CD4-positive, alpha-beta T cell treated with Interleukin-21 for 1 hour (primary cell): ENCODE measurements at places on chromosomes 7 and 10.
A peak's percentile ranks its signal among the peaks of the same experiment; 100 is the strongest.

GRCh38 chr7:112622159-112622715 is 141.4 kb downstream of the LSMEM1 start:
- DNase-seq, result no peak

- no peak for DNase-seq
Observed at GRCh38 chr10:68208424-68209042, 23.4 kb downstream of the ATOH7 start.

GRCh38 chr7:28865601-28866144 is 92.5 kb downstream of the TRIL start:
- DNase-seq, result no peak

DNA sequence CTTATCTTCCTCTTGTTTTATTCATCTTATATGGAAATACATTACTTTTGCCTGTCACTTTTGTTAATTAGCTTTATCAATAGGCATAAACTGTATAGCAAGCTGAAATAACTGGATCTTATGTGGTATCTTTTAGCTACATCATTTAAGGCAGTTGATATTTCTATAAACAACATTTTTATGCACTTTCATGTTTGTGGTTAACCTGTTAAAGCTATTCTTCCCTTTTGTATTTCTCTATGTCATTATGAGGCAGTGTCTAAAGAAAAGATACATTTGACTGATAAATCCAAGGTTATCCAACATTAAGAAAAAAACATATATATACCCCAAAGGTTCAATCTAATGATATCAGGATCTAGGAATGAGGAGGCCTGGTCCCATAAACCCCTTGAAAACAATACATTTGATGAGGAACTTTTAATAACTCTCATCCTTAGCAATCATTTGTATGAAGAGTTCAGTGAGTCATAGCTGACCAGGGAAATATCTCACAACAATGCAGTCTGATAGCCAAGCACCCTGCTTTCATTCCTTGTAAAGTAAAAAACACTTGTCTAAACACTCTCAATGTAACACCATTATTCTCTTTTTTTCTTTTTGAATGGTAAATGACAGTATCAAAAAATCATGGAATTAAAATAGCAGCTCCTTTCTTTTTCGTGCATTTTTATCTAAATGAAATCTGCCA is 300.9 kb downstream of the NEBL start:
- DNase-seq, result no peak

GRCh38 chr7:14403587-14403986 is 414.1 kb upstream of the ETV1 start:
- no peak for DNase-seq

GRCh38 chr10:30494558-30494957 is 60.6 kb downstream of the MAP3K8 start:
- DNase-seq, result no peak

DNA sequence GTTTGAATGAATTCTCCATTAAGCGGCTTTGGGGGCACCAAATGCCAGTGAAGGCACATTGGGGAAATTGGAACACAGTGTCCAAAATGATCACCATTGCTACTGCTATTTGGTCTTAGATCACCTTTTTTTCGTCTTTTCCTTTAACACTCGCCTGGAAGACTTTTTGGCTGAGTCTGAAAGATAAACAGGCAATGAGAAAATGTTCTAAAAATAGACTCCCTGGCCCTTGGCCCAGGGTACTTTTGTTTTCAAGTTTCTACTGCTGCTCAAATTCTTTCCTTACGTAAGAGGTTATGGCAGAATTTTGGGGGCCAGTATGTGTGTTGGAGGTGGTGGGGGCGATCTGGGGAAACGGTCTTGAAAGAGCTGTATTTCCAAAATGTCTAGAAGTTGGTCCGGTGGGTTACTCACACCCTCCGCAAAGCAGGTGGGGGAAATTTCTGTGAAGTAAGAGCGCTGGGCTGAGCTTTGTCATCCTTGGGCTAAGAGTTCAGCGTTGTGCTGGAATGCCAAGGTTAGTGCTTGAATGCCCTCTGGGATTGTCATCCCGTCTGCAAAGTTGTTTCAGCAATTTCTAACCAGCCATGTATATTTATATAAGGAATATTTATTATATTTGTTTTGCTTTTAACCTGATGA is 1.3 kb upstream of the ITPRIP start:
- no peak for DNase-seq

DNA sequence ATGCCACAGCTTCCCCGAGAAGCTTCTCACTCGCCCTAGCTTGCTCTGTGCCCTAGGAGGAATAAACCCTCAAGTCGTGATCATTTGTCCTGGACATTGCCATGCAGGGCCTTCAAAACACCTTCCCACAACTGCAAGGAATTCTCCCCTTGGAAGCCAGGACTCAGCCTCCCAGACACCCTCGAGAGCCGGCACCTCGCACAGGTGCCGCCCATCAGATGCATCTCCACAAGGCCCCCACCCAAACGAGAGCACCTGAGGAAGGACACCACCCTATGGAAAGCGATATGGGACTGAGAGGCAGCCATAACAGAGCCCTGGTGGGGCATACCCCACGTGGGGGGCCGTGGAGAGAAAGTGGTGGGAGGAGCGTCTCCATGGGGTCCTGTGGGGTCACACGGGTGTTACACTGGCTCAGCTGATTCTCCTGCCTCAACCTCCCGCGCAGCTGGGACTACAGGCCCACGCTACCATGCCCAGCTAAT is 77.6 kb upstream of the FOXK1 start:
- DNase-seq, result no peak

- no peak for DNase-seq
Observed at GRCh38 chr10:91576096-91576545, 56.8 kb downstream of the PPP1R3C start.

- DNase-seq, result no peak
Observed at GRCh38 chr10:112333452-112333851, 40.5 kb upstream of the ACSL5 start.

DNA sequence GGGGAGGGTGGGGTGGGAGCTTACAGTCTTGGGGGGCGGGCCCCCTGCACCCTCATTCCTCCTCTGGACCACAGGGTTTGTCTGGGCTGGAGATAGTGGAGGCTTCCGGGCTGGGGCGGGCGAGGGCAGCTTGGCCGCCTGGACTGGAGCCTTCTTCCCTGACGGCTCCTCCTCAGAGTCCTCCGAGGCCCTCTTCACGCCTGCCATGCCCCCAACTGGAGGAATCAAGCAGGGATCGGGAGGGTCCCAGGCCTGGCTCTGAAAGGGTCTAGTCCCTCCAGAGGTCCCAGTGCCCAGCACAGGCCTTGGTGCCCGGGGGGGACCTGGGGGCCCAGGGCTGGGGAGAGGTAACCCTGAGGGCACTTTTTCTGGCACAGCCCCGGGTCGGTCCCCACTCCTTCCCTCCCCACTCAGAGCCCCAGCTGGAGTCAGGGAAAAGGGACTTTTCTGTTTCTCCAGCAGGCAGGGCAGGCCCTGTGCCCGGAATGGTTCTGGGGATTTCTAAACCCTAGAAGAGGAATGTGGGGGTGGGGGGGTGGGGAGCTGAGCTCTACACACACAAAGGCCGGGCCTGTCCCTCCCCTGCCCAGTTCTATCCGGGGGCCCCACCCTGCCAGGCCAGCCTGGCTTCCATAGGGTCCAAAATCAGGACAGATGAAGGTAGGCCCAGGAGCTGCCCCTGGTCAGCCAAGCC is 11.6 kb downstream of the MICALL2 start:
- DNase-seq, result no peak

GRCh38 chr10:91220954-91221675 is 652 bp downstream of the PCGF5 start:
- DNase-seq, result peak; percentile 20
